ENCODE measurements at places on chromosomes 6 and 20.

DNA sequence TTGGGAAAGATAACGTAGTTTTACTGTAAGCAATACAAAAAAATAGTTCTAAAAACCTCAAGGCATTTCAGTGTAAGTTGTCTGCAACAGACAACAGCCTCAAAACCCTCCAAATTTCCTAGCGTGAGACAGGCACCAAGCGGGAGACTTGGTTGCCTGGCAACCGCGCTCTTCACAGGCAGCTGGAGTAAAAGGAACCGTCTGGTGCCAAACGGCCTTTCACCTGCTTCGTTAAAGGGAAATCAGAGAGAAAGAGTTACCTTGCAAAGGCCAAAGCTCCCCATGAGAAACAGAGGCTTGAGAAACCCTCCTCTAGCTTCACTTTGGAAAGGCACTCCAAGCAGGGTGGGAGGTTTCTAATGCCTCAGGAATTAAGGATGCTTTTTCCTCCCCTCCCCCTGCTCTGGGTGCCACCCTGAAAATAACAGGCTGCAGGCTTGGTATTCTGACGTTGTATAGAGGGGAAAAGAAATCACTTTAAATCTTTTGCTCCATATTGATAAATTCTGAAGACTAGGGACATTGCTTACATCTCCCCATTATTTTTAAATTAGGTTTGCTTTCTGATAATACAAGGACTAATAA is 129.7 kb upstream of the UFL1 start:
- no peak for DNase-seq

DNA sequence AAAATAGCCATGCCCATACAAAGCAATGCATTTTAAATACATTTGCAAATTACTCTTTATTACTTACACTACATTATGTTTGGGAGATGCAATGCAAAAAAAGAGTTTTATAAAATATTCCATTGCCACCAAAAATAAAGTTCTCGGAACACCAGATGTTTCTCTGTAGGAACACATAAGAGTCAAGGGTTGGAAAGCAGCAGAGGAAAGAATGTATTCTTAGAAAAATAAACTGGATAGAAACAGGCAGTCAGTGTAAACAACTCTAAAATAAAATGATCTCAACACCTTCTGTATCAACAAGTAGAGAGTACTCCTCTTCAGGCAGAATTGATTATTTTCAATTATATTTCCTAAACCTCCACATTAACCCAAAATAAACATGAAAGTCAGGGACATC is 28.1 kb downstream of the KIF13A start:
- no peak for DNase-seq

DNA sequence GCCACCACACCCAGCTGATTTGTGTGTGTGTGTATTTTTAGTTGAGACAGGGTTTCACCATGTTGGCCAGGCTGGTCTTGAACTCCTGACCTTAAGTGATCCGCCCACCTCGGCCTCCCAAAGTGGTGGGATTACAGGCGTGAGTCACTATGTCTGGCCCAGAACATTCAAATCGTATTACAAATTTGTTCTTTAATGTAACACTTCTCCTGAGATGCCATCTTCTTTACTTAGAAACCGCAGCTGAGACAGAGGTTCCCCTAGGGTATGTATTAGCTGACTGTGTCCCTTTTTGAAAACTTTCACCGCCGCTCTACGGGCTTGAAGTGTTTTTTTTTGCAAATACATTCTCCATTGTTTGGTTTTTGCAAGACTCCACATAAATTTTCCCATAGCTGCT is 62.6 kb downstream of the TOX2 start:
- no peak for DNase-seq

GRCh38 chr6:67201563-67201962 is 1433.5 kb upstream of the ADGRB3 start:
- DNase-seq, result no peak

DNA sequence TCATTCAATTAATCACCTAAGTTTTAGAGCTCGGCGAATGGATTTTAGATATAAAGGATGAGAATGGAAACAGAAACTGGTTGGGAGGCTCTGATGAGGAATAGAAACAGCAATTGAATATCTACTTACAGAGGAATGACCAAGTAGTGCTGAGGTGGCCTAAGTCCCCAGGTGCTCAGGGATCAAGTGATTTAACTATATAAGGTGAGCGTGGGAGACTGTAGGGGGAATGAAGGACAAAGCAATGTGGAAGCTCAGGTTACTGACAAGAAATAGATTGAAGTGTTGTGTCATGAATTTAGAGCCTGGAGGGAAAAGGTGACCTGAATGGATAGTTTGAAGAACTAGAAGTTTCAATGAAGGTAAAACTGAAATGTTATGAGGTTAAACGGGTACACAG is 495.4 kb upstream of the SOX4 start:
- DNase-seq, result no peak

- no peak for DNase-seq
Measured at GRCh38 chr6:131414956-131415355, 158.1 kb upstream of the ARG1 start.

- DNase-seq, result no peak
Measured at GRCh38 chr6:4466261-4466660, 309.9 kb upstream of the CDYL start.

DNA sequence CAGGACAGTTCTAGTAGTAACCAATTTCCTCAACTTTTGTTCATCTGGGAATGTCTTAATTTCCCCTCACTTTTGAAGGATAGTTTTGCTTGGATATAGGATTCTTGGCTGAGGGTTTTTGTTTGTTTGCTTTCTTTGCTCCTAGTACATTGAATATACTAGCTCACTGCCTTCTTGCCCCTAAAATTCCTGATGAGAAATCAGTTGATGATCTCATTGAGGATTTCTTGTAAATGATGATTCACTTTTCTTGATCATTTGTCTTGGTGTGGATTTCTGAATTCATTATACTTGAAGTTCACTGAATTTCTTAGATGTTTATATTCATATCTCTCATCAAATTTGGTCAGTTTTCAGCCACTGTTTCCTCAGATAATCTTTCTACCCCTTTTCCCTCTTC is 49.1 kb upstream of the PRDM1 start:
- no peak for DNase-seq

GRCh38 chr6:30730601-30731435 is 10.7 kb downstream of the TUBB start:
- DNase-seq, result peak; percentile 71

DNA sequence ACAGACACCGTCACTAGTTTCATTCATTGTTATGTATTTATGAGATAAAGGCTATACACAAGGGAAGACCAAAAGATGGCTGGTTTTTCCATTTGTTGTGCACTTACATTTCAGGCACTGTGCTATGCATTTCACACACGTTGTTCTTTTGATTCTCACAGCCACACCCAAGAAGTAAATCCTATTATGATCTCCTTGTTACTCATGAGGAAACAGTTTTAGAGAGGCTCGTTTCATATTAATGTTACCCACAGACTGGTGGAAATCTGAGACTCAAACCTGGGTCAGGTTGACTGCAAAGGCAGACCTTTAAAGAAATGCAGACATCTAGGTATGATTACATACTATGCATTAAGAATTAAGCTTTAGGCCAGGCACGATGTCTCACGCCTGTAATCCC is 34.9 kb downstream of the SHLD1 start:
- DNase-seq, result no peak

GRCh38 chr6:1091900-1092299 is 220.0 kb upstream of the FOXQ1 start:
- no peak for DNase-seq

DNA sequence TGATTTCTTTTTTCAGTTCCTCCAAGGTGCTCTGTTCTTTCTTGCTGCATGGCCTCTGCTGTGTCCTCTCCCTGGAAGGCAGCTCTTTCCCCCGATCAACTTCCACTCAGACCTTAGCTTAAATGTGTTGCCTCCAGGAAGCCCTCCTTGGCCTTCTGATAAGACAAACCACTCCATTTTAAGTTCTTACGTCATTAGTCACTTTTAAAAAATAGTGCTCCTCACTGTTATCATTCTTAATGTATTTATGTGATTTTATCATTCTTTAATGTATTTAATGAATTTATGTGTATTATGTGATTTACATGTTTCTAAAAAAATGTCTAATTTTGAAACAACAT is 12.2 kb upstream of the MANBAL start:
- no peak for DNase-seq

DNA sequence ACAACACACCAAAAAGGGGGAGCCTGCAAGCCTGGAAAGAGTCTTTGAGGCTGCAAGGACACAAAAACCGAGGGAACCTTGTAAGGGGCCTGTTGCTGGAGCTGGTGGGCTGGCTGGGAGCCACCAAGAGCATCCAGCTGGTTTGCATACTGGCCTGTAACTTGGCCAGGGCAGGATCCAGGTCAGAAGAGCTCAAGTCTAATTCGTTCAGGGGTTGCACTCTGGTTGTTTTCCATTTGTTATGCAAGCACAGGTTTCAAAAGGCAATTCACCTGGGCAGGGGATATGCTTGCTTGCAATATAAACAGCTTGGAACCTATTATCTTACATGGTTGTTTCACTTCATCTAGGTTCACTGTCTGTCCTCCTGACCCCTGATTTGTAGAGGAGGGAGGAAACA is 98.3 kb upstream of the GCM1 start:
- DNase-seq, result peak; percentile 10

DNA sequence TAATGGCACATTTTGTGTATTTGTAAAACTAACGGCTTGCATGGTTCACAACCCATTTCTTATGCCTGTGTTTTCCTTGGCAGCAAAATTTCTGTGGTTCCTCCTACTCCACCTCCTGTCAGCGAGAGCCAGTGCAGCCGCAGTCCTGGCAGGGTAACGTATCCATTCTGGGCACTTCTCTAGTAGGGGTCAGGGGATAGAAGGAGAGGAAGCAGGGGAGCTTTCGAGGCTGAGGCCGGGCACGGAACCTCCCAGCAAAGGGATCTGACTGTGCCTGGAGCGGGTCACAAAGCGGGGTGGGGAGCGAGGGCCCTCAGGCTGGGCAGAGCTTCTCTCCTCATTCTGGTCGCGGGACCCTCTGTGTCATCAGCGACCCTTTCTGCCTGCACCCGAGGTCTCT is 58.4 kb downstream of the SYTL3 start:
- DNase-seq, result no peak

DNA sequence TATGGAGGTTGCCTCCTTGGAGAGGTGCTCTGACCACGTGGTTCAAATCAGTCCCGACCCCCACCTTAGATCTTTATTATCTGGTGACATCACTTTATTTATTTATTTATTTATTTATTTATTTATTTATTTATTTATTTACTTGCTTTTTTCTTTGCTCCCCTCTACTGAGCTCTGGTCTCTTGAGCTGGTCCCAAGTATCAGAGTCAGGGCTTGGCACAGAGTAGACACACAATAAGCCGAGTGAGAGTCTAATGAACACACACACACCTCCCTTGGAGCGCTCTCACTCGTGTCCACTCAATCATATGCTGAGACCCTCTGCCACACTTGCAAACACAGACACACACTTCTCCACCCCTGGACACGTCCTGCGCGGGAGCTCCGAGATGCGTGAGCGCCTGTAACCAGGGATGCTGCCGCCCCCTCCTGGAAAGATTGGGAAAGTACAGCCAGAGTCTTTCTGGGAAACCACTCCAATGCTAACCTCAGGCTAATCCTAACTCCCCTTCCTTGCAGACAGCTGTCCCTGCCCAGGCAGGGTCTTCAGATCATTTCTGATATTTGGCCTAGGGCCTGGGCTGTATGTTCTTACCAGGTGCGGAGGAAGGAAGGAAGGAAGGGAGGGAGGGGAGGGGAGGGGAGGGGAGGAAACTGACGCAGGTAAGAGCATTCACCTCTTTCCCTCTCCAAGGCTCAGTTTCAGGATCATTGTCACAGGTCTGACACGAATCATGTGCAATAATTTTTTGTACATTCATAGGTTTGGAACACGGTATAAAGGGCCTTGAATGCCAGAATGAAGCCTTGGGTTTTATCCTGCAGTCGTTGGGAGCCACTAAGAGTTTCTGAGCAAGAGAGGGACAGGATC is 70.9 kb downstream of the STK35 start:
- peak; percentile 87 for DNase-seq

GRCh38 chr6:75147512-75147911 is 58.3 kb downstream of the COL12A1 start:
- DNase-seq, result no peak

GRCh38 chr6:165497472-165497871 is 165.6 kb downstream of the PDE10A start:
- no peak for DNase-seq

GRCh38 chr20:62702895-62703852 is 5.5 kb upstream of the NTSR1 start:
- no peak for DNase-seq

- no peak for DNase-seq
Measured at GRCh38 chr6:114735025-114735735, 392.4 kb upstream of the HS3ST5 start.

- DNase-seq, result no peak
Measured at GRCh38 chr6:68901044-68901443, 266.0 kb downstream of the ADGRB3 start.

GRCh38 chr6:138291849-138292181 is 73.5 kb upstream of the PBOV1 start:
- DNase-seq, result no peak

GRCh38 chr6:83461438-83461837 is 30.6 kb upstream of the ME1 start:
- no peak for DNase-seq

DNA sequence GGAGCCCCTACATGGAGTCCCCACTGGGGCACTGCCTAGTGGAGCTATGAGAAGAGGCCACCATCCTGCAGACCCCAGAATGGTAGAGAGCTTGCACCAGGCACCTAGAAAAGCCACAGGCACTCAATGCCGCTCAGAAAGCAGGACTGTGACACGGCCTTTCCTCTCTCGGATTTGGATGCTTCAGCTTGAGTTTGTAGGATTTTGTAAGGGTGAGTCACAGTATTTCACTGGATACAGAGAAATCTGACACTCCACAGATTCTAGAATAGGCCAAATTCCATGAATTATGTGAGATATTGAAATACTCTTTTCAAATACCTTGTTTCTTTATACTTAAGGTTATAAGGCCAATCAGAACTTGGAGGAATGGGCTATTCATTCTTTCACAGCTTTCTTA is 424.5 kb downstream of the HTR1B start:
- no peak for DNase-seq

- DNase-seq, result no peak
Measured at GRCh38 chr6:111743360-111743759, 129.9 kb downstream of the FYN start.

- no peak for DNase-seq
Measured at GRCh38 chr6:66396549-66396948, 689.5 kb upstream of the EYS start.

DNA sequence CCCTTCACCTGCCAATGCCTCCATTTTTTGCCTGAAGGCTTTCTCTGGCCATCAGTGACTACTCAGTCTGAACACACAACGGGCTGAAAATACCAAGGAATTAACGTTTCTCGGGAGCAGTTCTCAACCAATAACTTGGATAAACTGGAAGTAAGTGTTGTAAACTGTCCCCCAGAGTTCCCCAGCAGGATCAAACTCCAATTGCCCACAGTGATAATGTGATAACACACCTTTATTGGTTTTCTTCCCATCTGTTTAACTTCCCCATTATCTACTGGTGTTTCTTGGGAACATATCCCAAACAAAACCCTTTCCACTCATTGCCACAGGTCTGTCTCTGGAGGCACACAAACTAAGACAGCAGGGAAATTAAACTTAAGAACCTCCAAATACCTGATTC is 21.8 kb upstream of the FAM135A start:
- DNase-seq, result no peak

GRCh38 chr6:36324715-36325114 is 12.0 kb downstream of the BNIP5 start:
- no peak for DNase-seq

GRCh38 chr20:52405417-52405816 is 213.8 kb upstream of the ZFP64 start:
- no peak for DNase-seq

- no peak for DNase-seq
Measured at GRCh38 chr6:159831373-159831679, 31.2 kb downstream of the PNLDC1 start.

Data from HuH-7 (cell line).